NCI-H1105 treated with DMSO at 0.1 percent for 48 hours (cell line): ENCODE measurements at places on chromosomes 5 and 9.

DNA sequence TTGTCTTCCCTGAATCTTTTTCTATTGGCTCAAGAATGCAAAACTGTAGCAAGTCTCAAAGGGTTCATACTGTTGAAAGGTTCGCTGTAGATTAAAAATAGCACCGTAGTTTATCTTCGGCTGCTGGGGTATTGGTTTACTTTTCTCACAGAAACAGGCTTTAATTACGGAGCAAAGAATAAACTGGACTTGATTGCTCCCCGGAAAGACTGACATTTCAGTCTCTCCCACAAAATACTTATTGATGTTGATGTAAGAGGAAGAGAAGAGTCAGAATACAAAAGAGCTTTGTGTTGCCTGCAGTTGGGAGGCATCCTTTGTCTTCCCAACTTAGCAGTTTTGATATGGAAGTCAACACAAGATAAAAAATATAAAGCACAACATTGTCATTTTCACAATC, 183.9 kb upstream of the DMAC1 start:
- peak; percentile 11 for DNase-seq

DNA sequence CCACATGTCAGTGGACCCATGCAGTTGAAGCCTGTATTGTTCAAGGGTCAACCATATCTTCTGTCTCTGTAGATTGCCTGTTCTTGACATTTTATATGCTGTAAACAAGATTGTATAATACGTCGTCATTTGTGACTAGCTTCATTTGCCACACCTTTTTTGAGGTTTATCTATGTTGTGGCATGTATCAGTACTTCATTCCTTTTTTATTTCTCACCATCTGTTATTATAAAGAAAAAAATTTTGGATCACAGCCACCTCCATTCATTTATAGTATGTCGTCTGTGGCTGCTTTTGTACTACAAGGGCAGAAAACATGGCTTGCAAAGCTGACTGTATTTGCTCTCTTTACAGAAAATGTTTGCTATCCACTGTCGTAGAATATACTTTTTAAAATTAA, 72.4 kb downstream of the TEK start:
- no peak for DNase-seq

DNA sequence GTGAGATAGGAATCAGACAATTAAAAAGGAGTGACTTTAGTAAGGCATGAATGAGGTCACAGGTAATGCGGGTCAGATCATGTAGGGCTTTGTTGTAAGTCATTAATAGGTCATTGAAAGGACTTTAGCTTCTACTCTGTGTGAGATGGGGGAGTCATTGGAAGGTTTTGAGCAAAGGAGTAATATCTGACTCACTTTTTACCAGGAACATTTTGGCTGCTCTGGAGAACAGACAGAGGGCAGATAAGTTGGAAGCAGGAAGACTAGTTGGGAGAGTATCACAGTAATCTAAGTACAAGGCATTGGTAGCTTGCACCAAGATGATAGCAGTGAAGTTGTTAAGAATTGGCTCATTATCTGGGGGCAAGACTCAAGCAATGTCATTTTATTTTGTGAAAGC, 37.4 kb downstream of the KIF2A start:
- no peak for DNase-seq

DNA sequence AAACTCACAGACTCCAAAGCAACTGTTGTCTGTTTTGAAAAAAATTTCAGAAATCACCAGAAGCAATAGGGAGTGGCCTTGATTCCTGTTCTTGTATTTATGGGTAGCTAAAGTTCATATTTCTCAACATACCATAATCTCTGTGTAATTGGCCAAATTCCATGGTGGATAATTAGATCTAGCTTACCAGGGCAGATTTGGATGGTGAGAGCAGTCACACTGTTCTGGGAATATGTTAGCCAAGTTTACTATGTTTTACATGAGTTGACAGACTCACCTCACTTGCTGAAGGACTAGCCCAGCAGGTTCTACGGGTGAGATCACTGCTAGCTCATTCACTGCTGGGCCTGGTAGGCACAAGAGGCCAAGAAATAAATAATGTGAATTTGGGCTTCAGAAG, 32.7 kb upstream of the CDKN2B start:
- DNase-seq = no peak

DNA sequence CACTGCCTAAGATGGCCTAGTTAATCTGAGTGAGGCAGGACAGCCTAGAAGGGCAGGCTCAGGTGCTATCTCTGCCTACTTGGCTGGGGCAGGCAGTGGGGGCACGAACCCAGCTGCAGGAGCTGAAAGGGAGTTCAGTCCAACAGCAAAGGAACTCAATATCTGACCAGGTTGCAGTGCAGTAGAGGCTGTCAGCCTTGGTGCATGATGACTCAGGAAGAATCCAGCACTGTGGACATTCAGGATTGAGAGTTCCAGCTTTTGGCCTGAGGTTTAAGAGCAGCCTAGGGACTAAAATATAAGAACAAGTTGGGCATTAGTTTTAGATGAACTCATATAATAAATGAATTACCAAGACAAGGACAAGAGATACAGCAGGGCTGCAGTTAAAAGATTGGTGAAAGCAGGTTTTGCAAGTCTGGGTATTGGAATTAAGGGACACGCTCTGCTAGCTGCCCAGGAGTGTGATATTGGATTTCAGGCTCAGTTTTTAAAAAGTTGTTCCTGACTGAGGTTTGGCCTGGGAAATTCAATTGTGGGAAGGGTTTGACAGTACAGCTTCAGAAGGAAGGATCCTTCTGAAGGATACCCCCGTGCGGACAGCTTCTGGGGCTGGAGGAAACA, 64.7 kb upstream of the ATG10 start:
- DNase-seq = no peak

DNA sequence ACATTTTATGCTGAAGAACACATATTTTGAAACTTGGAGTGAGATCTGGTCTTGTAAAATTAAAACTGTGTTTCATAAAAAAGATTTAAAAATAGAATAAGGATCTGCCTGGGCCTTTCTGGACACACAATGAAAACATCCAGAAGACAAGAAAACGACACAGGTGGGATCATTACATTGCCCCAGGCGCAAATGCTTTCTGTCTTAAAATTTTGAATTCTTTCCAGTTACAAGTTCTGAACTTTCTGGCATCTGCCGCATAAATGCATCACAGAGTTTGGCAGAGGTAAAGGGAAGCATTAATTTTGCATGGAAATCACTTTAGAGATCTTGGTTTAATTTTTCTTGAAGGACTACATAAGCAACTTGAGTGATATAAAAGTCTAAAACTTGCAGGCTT, 219.6 kb downstream of the WDR70 start:
- no peak for DNase-seq

DNA sequence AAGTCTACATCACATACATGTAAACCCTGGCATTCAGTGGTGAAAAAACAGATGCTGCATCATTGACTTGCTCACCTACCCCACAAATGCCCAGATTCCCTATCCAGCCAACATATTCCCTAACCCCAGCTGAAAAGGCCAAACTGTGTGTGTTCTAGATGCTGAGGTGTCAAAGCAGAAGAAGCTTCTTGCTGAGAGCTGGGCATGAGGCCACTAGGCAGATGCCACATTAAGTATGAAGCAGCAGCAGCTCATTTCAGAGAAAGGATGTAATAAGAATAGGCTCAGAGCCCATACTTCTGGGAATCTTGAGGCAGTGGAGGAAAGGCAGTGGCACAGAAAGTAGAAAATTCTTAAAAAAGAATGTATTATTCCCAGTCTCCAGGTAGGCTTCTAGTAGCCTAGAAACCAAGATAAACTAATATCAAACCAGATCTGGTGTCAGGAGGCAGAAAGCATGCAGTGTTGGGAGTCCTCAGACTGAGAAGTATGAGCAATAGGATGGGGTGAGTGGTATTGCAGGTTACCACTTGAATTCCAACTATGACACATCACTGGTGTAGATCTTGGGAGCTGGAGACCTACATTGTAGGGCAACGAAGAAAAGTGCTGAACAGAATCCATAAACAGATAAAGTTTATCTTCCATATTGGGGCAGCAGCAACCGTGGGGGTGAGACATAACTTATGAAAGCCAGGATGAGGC, 71.9 kb upstream of the GRHPR start:
- no peak for DNase-seq

GRCh38 chr9:130226112-130226511, 39.4 kb upstream of the HMCN2 start:
- no peak for DNase-seq

DNA sequence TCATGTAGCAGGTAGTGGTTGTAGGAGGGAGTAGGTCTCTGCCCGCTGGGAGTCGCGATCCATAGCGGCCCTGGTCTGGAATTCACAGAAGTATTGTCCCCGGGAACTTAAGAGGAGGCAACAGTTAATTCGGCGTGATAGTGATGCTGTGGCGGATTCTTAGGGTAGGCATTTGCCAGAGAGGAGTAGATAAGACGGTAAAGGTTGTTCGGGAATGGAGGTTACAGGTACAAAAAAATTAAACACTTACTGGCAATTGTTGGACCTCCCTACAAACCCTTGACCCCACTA, 679 bp downstream of the SMC5 start:
- no peak for DNase-seq

GRCh38 chr5:56648460-56649034, 166.8 kb upstream of the MAP3K1 start:
- no peak for DNase-seq

DNA sequence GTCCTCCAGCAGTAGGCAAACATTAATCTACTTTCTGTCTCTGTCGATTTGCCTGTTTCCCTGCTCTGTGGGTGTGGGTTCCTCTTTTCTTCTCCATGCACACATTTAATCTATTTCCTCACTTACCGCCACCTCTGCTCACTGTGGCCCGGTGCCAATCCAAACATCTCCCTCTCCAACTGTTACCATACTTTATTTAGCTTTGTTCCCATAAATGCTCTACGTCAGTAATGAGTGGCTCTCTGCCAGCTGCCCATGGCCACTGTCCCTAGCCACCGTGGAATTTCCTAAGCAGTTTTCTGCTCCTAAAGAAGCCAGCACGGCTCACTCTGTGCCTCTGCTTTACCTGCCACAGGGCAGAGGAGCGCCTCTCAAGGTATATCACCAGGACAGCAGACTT, 19.5 kb upstream of the GOLPH3 start:
- DNase-seq = peak; percentile 99

DNA sequence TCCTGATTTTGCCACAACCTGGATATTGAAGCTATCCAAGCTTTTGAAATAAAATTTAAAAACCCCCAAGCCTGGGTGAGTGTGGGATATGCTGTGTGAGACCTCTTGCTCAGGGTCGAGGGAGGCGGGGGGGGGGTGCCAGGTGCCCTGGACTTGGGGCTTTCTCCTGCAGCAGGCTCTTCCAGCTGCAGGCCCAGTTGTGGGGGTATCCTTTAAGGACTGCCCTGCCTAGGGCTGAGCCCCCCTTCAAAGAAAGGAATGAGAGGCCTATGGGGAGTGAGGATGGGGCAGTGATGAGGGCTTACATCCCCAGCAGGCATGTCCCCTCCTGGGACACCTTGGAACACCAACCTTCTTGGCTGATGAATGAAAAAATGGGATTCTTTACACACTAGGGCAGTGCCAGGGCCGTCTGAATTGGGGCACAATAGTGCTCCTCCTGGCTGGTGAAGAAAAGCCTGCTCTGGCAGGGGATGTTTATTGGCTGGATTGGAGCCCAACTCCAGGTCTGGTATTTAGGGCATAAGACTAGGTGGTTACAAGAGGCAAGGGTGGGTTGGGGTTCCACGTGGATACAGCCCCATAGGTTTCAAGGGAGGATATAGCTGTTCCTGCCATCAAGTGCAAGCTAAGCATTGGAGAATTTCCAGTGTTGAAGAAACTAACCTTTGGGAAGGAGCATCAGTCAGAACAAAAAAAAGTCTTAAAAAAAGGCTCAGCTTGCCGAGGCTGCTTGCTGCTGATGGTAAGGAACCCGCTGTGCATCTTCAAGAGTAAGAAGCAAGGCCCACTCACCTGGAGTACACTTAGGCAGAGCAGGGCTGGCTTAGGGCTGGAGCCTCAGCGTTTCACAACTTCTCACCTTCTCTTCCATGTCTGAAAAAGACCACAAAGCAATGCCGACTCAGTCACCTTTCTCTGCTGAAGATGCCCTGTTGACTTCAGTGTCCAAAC, 7.0 kb downstream of the HNRNPAB start:
- DNase-seq = no peak

DNA sequence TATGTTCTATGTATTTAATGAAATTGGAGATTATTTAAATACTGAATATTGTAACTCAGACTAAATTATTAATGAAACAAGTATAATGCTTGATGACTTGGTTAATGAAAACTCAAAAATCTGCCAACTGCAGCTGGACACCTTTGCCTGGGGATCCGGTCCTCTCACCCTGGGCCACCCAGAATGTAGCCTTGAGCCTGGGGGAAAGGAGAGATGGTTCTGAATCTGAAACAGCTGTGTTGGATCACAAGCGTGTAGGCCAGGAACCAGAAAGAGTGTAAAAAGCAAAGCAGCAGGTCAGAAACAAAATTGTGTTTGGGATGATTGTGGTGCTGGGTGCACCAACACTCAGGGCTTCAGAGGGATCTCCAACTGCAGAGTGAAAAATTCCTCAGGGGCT, 38.5 kb downstream of the ADAMTS16 start:
- no peak for DNase-seq

DNA sequence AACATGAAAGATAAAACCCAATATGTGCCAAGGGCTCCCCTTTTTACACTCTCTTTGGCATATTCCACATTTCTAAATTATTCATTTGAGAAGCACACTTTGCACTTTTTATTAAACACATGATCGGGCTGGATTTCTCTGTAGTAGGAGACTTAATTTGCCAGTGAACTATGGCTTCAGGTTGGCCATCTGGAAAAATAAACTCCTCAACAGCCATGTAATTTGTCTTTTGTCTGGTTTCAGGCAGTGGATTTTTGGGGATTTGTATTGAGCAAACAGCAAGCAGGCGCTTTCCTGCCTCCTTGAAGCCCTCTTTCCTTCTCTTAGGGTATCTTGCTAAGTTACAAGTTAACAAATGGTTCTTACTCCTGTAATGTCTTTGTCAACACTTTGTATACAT, 73.0 kb upstream of the DMRTA1 start:
- no peak for DNase-seq

- DNase-seq = no peak
Measured at GRCh38 chr9:94610181-94610606, 16.6 kb upstream of the FBP2 start.
